ENCODE measurements at places on chromosomes 7 and 10. TPM values are rescaled to one million over a fixed set of nuclear protein-coding genes. Genes with fewer than 3 reads are reported as not detected.

- DNase-seq = no peak
These were observed 39.0 kb upstream of the TECTB start for GRCh38 chr10:112244197-112244596.

DNA sequence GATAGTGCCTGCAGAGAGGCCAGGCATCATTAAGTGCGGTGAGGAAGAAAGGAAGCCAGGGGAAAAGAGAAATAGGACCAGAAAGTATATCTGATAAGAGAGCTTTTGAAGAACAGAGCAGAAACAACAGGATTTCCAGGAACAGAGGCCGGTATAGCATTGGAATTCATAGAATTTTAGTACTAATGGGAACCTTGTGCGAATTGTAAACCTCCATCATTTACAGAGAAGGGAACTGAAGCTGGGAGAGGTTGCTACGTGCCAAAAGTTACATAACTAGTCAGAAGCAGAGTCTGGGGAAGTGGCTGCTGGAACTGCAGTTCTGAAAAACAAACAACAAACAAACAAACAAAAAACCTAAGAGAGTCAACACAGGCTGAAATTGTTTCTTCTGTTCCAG is 5.4 kb upstream of the ZMYND11 start:
- no peak for DNase-seq

- DNase-seq = no peak
These were observed 58.0 kb downstream of the NUDCD3 start for GRCh38 chr7:44432381-44432977.

- DNase-seq = no peak
These were observed 7.4 kb downstream of the GDF10 start for GRCh38 chr10:47307381-47307780.

DNA sequence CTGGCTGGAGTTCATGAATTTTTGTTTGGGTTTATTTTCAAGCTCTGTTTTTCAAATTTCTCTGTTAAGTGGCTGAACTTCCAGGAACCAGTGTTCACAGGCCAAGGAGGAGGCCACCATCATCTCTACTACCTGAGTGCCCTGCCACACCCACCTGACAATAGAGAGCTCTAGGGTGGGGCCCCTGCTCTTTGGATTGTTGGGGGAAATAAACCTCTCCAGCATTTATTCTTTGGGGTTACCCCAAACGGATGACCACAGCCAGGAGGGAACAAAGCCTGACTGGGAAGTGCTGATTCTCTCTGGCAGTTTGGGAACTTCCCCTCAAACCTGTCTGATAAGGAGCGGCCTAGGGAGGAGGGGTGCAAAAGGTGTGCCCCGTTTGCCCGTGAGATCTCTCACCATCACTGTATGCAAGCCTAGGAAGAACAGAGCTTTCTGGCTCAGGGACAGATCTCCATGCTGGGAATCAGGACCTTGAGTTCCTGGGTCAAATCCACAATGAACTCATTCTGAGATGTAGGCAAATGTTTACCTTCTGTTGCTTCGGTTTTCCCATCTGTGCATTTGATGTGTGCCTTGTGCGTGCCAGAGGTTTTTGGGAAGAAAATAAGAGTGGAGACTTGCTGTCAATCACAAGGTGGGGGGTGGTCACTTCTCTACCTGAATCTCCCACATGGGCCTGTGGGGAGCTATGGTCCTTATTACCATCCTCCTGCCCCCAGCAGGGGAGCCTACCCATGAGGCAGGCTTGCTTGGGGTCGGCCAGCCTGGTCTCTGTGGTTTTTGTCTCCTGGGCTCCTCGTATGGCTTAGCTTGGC is 27.7 kb upstream of the PDCD4 start:
- DNase-seq = no peak

The NXPH1 gene
- total RNA-seq = not detected

The SNX10 gene
- total RNA-seq = 38.2 TPM

The SRRM3 gene
- total RNA-seq = 3.8 TPM

The ACBD7 gene
- total RNA-seq = 1.7 TPM

The TSPAN33 gene
- 11.2 TPM for total RNA-seq

The RPP30 gene
- total RNA-seq = 108 TPM

Measured in H4 (cell line).